ENCODE measurements at places on chromosomes 2 and 18.

- DNase-seq = no peak
Measured at GRCh38 chr2:9710311-9710710, 79.5 kb upstream of the YWHAQ start.

DNA sequence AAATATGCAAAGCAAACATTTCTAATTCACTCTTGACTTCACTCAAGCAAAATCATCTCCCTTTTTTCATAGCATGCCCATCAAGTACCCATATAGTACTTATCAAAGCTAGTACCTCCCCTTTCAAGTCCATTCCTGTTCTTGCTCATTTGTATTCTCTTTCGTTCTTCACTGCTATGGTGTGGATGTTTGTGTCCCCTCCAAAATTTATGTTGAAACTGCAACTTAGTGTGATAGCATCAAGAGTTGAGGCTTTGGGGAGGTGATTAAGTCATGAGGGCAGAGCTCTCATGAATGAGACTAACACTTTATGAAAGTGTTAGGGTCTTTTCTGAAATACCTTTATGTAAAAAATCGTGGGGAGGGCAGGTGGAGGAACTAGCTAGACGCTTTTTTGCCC, 52.9 kb downstream of the RNU4ATAC start:
- no peak for DNase-seq

DNA sequence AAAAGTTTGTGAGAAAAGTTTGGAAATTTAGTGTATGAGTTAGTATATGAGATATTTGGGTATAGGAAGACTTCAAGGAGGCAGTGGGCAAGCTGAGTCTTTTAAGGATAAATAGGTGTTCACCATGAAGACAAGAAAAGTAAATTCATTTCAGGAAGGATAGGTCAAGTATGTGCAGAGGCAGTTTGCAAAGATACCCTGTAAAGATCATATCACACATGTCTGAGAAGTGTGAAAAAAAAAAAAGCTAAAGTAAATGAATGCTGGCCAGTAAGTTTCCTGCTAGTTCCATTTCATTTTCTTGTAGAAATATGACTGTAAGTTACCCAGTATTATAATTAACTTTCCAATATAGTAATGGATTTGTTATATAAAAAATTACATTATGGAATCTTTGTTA, 131.0 kb downstream of the PHLPP1 start:
- DNase-seq = no peak

DNA sequence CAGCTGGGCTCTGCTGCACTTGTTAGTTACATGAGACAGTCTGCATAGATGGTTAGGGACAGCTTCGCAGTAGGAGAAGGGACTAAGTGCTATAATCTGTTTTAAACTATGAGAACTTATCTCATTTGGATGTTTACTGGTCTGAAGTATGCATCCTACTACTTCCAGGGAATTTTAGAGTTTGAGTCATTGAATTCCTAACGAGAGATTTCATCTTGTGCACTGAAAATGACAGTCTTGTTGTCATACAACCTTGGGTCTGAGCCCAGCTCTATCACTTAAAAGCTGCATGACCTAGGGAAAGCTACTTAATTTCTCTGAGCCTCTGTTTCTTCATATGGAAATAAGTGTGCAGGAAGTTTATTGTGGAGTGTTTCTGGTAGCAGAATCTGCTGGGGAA, 78.4 kb downstream of the TRIM43 start:
- DNase-seq = no peak

DNA sequence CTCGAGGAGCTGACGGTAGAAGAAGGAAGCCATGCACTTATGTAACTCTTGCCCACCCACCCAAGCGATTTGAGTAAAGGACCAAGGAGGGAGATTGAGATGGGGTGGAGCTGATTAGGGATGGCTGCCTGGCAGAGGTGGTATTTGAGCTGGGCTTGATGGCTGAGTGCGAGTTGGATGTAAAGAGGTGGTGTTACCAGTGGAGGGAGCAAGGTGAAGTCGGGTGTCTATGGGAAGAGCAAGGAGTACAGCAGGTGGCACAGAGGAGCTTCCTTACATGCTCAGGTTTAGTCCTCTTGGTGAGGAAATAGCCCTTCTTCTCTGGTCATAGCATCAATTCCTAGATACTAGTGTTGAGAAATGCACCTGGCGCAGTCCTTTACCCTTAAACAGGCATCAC, 294.2 kb upstream of the SKOR2 start:
- no peak for DNase-seq

GRCh38 chr2:168203762-168204693, 43.4 kb downstream of the STK39 start:
- no peak for DNase-seq

DNA sequence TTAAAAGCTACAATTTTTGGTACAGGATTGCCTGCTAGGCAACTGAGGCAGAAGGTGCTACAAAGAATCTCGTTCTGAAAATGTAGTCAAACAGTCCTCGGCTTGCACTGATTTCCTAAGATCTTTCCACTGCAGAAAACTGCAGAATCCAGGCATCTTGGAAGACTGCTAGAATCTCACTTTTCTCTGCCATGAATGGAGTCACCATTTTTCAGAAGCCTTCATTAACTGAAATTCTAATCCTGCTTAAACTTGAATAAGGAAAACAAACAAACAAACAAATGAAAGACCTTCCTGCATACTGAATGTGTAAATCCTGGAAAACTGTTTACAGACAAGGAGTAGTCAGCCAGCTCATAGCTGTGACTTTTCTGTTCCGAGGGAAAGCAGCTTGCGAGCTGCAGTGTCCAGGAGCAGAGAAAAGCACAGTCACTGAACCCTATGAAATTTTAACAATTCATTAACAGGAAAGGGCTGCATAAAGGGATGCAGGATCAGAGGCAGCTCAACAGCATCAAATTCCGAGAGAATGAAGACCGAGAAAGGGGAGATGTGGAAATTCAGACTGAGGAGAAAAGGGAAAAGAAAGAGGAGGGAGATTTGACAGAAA, 210.5 kb upstream of the PIK3C3 start:
- no peak for DNase-seq

DNA sequence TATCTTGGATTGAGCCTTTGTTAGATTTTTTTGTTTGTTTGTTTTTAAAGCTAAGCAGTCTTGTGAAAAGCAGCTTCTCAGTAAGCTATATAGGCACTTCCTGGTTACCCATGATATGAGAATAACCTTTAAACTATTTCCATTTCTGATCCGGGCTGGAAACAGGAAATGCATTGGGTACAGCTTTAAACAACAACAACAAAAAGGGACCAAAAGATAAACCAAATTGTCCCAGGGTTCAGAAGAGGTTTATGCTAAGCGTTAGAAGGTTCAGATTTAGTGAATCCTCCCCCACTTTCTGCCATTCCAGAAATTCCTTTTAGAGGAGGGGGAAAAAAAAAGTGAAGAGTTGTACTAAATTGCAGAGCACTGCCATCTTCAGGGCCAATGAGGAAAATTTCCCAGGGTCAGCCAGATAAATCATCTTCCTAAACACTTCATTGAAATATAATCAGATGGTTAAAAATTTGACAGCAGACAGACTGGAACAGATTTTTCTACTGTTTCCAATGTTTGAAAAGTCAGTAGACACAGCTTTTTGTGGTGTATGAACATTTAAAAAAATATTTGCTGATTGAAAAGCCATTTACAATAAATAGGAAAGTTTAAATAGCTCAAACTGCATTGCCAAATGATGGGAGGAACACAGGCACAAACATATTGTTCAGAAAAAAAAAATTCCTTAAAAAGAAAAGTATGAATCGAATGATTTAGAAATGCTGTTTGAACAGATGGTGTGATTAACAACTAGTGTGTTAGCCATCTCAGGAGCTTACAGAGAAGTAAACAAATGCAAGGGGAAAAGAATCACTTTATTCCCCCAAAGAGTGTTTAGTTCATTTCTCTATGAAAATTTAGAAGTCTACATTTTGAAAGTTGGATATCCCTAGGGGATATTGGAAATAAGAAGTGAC, 189.9 kb upstream of the TANK start:
- peak; percentile 33 for DNase-seq

DNA sequence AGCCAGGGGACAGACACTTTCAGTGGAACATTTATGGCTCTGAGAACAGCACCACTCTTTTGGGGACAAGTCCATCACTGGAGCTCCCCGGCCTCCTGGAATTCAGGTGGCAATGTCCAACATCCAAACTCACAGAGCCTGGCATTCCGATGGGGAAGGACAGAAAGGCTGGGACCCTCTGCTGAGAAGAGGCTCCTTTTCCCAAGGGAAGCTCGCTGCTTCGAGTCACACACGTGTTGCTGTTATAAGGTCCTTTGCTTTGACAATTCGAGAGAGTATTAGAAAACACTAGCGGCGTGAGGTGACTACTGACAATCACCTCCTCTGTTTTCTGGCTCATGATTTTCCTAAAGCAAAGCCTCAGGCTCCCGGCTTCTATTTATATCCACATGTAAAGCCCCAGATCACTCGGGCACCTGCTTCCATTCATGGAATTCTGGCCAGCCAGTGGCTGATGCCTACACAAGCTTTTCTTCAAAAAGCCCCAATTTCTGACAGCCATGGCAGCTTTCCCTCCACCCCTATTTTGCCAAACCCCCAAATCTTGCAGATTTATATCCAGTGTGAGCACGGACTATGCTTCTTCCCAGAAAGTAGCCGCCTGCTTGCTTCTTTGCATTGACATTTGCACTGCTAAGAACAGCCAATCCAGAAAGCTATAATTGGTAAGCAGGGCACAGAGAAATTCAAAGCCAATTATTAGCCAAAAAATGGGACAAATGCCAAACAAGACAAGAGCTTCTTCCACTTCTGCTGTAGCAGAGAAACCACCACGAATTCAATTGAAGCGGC, 67.3 kb downstream of the NDUFA10 start:
- no peak for DNase-seq

DNA sequence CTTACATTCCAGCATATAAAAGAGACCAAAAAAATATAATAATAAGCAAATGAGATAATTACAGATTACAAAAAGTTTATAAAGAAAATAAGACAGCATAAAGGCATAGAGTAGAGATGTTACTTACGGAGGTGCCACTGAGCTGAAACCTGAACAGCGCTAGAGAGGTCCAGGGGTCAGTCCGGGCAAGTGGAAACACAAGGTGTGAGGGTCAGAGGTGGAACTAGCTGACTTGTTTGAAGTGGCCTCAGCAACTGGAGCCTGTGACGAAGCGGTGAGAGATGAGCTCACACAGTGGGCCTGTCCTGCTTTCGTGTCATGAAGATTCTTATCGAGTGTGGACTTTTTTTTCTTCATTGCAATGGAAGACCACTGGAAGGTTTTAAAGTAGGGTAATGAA, 288.3 kb upstream of the TANK start:
- no peak for DNase-seq

GRCh38 chr2:148906124-148906523, 31.1 kb downstream of the KIF5C start:
- no peak for DNase-seq

Data from DND-41 (cell line).